ENCODE measurements at places on chromosomes 5 and 9.

GRCh38 chr9:76985581-76985980 is 33.9 kb upstream of the FOXB2 start:
- no peak for DNase-seq

DNA sequence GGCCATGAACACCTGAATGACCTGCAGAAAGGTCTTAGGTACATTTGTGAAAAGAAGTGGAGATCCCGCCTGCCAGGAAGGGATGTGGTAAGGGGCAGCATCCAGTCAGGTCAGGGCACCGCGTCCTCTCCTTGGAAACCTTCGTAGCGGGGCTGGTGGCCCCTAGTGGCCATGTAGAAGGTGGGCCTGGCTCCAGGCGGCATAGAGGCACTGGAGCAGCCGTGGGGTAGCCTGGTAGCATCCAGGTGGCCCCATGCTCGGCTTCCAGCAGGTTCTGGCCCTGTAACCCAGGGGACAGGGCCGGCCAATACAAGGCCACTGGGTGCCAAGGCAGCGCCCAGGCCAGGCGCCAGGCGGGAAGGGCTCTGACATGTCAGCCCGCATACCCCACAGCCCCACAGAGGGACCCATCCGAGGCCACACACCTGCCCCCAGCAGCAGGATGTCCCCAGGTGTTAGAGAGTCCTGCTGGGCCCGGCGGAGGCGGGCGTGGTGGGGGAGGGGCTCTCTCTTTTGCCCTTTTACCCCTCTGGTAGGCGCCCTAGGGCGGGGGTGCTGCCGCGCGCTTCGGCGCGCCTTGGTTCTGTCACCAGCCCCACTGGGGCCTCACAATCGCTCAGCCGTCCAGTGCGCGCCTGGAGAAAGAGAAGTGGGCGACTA is 58.3 kb upstream of the SPATA31E1 start:
- no peak for DNase-seq

GRCh38 chr9:35914301-35914807 is 5.1 kb downstream of the SPAAR start:
- DNase-seq: peak; percentile 37

DNA sequence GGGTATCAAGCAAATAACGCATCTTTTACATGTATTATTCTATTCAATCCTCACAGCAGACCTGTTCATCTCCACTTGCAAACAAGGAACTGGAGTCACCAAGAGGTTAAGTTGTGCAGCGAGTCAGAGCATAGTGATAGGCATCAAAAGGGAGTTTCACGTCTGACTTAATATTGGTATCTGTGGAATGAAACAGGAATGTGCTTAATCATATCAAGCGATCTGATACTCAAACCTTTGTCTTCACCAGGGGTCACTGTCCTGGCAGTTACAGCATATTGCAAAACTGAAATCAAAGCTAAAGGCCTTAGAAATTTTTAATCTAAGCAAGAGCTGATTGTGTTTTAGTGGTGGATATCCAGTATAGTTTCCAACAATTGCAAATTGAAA is 271.6 kb downstream of the PLK2 start:
- no peak for DNase-seq

DNA sequence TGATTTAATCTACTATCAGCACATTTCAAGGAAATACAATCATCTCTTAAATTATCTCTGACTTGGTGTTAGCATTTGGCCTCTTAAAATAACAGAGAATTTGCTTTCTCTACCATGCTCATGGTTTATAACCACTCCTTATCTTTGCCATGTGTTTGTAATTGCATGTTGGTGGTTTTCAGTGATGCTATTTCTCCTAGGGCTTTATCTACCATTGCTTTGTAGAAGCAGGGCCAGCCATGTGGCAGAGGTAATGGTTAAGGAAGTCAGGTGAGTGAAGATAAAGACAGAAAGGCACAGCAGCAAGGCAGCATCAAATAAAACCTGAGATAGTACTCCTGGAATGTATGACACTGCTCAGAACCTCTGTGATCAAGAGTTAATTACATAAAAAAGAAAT is 206.2 kb downstream of the FER start:
- DNase-seq: no peak

DNA sequence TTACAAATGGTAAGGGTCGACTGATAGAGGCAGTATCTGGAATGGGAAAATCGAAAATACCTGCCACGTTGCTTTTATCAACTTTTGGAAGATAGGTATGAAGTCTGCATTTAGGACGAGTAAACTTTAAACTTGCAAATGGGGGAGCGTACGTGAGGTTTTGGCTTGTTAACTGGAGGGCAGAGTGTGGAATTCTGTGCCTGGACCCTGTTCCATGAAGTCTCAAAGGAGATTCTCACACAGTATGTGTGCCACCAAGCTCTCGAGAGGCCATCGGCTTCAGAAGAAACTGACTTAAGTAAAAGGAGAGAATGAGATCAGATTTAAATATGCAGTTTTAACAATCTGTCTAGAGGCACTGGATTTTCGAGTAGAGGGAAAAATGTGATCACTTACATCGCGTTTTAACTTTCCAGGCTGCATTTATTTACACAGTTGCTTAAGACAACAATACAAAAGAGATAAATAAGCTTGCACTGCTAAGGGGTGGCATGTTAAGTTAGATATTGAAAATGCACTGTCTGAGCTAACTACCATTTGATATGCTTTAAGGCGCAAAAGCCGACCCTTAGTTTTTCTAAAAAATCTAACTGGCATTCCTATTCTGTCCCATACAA is 401.6 kb downstream of the EBF1 start:
- DNase-seq: no peak

DNA sequence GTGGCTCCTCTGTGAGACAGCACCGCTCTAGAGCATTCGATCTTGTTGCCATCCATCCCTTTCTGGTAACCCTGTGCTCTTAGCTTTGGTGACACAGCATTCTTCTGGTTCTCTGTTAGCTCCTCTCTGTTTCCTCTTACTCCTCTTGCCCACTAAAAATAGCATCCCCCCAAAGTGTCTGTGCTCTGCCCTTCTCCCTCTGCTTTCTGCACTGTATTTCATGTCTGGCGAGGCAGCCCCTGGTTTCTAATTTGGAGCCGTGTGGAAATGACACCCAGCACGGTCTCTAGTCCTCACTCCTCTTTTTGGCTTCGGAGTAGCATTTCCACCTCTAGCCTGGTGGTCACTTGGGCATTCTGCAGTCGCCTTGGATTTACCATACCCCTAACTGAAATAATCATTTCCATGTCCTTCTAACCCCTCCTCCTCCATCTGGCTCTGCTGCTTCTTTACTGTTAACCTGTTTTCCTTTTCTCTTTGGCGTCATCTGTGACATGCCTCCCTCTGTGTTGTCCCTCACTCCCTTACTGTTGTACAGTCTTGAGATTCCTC is 23.8 kb downstream of the NPR3 start:
- DNase-seq: no peak

DNA sequence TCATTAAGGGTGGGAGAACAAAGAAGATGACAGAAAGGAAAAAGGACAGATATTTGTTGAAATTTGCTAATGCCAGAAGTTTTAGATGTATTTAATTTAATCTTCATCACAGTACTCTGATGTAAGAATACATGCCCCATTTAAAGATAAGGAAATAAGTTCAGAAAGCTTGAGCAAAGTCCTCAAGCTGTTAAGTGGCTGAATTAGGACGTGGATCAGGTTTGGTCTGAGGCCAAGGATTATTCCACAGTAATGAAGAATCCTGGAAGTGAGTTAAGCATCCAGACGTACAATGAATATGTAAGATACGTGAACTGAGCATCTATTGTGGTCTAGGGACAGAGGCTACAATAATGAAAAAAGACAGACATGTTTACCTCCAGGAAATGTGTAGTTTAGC is 671.3 kb downstream of the PRELID2 start:
- DNase-seq: no peak

Data from ovary (tissue), 10 donors.